Gastrocnemius medialis (tissue), 4 donors: ENCODE measurements at places on chromosomes 12 and 14.
A peak's percentile ranks its signal among the peaks of the same experiment; 100 is the strongest.

DNA sequence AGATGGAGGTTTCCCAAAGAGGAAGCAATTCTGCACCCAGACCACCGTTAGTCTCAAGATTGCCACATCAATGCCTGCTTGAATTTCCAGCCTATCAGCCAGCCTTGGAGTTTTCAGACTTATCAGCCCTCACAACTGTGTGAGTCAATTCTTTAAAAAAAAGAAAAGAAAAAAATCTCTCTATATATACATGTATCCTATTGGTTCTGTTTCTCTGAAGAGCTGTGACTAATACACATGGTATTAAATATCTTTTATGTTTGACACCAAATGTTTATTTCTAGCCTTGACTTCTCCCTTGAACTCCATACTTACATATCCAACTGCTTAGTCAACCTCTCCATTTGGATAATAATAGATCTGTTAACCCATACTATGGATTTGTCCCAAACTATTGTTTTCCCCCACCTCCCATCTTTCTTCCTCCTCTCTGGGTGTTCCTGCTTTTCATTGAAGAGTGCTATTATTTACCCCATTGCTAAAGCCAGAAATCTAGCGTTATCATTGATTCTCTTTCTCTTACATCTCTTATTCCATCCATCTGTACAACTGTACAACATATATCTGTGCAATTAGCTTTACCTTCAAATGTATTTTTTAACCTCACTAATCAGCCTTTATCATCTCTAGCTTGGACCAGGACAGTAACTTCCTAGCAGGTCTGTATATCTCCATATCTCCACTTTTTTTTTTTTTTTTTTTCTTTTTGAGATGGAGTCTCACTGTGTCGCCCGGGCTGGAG is 22.7 kb upstream of the EID3 start:
- DNase-seq, result no peak

DNA sequence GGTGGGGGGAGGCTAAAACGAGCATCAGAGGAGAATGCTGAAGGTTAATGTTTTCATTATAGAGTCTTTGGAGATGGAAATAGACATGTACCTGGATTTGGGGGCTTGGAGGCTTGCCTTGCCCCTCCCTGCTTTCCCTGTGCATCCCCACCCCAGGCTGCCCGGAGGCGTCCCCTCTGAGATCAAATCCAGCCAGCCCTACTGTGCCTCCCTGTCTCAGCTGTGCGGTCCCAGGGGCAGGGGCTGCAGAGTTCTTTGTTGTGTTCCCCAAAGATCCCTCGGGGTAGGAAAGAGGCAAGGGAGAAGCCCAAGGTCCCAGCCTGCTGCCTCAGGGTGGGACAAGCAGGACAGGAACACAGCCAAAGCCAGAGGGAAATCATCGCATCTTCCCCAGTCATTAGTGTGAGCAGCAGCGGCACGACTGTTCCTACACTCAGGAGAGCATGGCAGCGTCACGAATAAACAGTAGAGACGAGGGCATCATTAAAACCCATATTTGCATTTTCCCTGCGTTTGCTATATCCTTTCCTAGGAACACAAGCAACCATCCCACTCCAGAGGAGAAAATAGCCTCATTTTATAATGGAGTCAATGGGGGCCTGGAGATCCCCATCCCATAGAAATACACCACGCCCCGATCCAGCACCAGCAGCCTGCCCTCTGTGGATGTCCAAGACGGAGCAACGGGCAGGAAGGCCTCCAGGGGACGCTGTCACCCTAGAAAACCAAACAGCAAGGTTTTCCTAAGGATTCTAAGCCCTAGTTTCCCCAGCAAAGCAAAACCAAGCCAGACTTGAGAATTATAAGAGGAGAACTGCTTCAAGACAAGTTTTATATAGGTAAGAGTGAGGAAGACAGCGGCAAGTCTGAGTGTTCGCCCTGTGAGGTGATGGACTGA is 32.4 kb downstream of the ANO2 start:
- DNase-seq, result no peak

DNA sequence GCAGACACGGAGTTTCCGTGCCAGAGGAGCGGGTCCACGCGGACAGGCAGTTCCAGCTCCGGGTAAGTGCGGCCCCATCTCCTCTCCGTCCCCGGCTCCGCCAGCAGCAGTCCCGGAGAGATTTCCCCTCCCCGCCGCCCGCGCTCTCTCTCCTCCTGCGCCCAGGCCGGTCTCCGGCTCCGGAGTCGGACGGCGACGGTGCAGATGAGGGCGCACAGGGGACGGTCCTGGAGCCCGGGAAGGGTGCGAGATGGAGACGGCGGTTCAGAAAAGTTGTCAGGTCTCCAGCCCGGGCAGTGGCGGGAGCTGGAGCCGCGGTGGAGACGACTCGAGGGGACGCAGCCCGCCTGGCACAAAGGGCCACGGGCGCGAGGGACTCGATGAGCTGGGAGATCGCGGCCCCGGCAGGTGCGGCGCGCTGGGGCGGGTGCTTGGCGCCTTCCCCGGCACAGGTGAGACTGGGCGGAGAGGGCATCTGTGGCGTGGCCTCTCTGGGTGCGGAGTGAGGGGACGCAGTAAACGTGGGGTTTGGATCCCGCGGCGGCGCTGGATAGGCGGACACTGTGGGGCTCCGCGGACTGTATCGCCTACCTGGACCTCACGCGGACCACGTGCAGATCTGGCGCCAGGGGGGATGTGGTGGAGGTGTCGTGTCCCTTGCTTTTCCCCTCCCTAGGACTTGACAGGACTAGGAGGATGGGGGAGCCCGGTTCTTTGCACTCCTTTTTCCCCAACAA is 1540.3 kb upstream of the TMEM132C start:
- no peak for DNase-seq

DNA sequence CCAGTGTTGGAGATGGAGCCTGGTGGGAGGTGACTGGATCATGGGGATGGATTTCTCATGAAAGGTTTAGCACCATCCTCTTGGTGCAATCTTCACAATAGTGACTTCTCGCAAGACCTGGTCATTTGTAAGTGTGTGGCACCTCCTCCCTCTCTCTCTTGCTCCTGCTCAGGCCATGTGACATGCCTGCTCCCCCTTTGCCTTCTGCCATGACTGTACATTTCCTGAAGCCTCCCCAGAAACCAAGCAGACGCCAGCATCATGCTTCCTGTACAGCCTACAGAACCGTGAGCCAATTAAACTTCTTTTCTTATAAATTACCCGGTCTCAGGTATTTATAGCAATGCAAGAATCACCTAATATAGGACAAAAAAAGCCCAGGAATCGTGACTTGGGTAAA is 171.0 kb upstream of the FOXN3 start:
- DNase-seq, result no peak

GRCh38 chr12:67442347-67442841 is 173.2 kb downstream of the CAND1 start:
- DNase-seq, result peak; percentile 57

DNA sequence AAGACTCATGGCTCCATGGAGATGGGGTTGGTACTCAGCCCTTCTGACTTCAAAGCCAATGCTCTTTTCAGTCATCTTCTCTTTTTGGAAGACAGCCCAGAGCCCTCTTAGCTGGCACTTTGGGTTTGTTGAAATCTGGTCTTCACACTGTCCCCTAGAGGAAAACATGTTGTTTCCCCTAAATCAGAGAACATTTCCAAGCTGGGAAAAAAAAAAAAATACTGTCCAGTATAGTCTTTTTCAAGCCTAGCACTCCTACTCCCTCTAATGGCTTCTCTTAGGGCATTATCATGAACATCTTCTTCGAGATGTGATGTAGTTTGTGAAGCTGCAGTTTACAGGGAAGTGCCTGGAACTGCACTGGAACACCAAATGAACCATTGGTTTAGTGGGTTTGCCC is 3.0 kb upstream of the ZC3H14 start:
- DNase-seq, result no peak

DNA sequence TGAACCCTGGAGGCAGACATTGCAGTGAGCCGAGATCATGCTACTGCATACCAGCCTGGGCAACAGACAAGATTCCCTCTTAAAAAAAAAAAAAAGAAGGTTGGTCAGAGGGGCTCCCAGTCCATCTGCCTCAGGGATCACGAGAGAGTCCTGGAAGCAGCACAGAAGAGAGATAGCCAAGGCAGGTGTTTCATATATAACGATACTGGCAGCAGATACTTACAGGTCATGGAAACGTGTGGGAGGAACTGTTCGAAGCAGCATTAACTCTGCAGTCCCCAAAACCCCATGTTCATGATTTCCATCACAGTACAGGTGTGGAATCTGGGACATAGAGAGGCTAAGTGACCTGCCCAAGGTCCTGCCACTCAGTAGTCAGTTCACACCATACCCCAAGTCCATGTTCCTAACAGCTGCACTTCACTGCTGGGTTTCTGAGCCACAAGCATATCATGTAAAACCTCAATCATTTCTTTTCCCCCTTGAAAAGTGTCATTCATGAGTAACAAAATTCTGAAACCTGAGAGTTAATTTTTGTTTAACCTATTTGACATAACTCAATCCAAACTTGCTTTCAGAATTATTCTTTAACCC is 16.7 kb downstream of the CDK2AP1 start:
- DNase-seq, result no peak

- no peak for DNase-seq
Observed at GRCh38 chr14:22506778-22507351, 82.2 kb downstream of the DAD1 start.
